Camera-type eye (tissue), 1 donor: ENCODE measurements at places on chromosomes 5 and 9. TPM values are rescaled to one million over a fixed set of nuclear protein-coding genes. Genes with fewer than 3 reads are reported as not detected.

Gene KIAA1958
- total RNA-seq = 36.6 TPM

Gene PFN3
- not detected for total RNA-seq

Gene PJA2
- total RNA-seq = 203 TPM

Gene SMIM23
- total RNA-seq = not detected

Gene ZBTB34
- 35.9 TPM for total RNA-seq

Gene ICE1
- 51.3 TPM for total RNA-seq

Gene GLDC
- total RNA-seq = 18.4 TPM

Gene FCN2
- total RNA-seq = not detected

Gene RUFY1
- total RNA-seq = 56.0 TPM

Gene PCDHB4
- 4.5 TPM for total RNA-seq

Gene TEX48
- not detected for total RNA-seq

Gene CCDC183
- 2.0 TPM for total RNA-seq

Gene MLANA
- total RNA-seq = 27.2 TPM

Gene ARID3C
- not detected for total RNA-seq

Gene COL5A1
- total RNA-seq = 407 TPM

Gene JAKMIP2
- total RNA-seq = 18.3 TPM

Gene ALDH1B1
- total RNA-seq = 13.5 TPM

Gene ZNF366
- total RNA-seq = 2.5 TPM

Gene CDC25C
- total RNA-seq = 3.8 TPM

Gene SPINK5
- total RNA-seq = 1.5 TPM

Gene IDNK
- 3.5 TPM for total RNA-seq

Gene CATSPER3
- not detected for total RNA-seq

Gene VDAC1
- total RNA-seq = 159 TPM

Gene TAL2
- total RNA-seq = 12.0 TPM

Gene ISCA1
- total RNA-seq = 72.2 TPM

Gene TAF1L
- total RNA-seq = not detected

Gene DAPK1
- 106 TPM for total RNA-seq

Gene IL3
- not detected for total RNA-seq

Gene GLRA1
- total RNA-seq = 1.4 TPM

Gene GNA14
- total RNA-seq = 4.3 TPM

Gene LCN12
- total RNA-seq = 2.9 TPM

Gene TTC16
- total RNA-seq = not detected

Gene PTPN3
- total RNA-seq = 5.6 TPM

Gene FAT2
- 3.8 TPM for total RNA-seq

Gene DDX46
- total RNA-seq = 69.4 TPM

Gene C1QTNF2
- total RNA-seq = 16.9 TPM

Gene SOHLH1
- 0.99 TPM for total RNA-seq

Gene TOR4A
- total RNA-seq = 3.7 TPM

Gene LHX6
- 1.9 TPM for total RNA-seq

Gene DOCK8
- total RNA-seq = 33.6 TPM

Gene CLIC3
- 1.1 TPM for total RNA-seq

Gene SIT1
- total RNA-seq = not detected

Gene FGF10
- 9.4 TPM for total RNA-seq

Gene PGM5
- 61.8 TPM for total RNA-seq
